ENCODE measurements at places on chromosomes 4 and X.

DNA sequence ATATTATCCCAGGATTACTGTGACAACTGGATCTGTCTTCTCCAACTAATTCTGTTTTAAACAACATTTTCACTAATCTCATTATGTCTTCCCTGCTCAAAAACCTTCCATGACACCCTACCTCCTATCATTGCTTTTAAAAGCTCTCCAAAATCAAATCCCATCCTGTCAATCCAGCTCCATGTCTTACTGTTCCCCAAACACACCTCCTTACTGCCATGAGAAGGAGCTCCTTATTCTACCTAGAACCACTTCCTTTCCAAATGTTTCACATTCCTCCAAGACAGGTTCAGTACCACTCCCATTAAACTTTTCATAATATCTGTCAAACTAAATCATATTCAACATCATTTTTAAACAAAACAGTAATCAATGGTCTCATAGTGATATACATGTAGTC, 66.9 kb upstream of the WDR17 start:
- no peak for DNase-seq
- H3K4me3 ChIP-seq = no peak overlapping the region
- no peaks in the 10 kb centered on the region for H3K36me3 ChIP-seq
- peaks cover 6% of the 10 kb centered on the region for H3K27me3 ChIP-seq
- no peak overlapping the region for H3K27ac ChIP-seq
- no peaks in the 10 kb centered on the region for H3K4me1 ChIP-seq

- no peak overlapping the region for H3K4me3 ChIP-seq
- no peak for DNase-seq
- H3K27me3 ChIP-seq = peaks cover 8% of the 10 kb centered on the region
- no peaks in the 10 kb centered on the region for H3K36me3 ChIP-seq
- no peak overlapping the region for H3K27ac ChIP-seq
These were observed 51.1 kb downstream of the C4orf51 start for GRCh38 chr4:145731028-145731427.

DNA sequence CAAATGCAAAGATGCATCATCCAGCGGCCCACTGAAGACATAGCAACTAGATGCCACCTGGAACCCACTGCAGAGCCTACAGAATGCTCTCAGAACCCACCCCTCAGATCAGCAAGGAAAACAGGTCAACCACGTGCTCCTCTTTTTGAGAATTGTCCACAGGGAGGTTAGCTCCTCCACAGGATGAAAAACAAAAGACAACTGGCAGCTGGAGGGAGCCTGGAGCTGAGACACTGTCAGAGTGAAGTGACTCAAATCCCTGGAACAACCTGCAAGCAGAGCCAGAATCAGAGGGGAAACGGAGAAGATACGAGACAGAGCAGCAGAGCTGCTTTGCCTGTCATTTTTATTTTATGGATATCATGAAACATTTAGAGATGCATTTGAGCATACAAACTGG, 277.6 kb downstream of the GASK1B start:
- no peaks in the 10 kb centered on the region for H3K4me1 ChIP-seq
- DNase-seq = no peak
- no peaks in the 10 kb centered on the region for H3K27me3 ChIP-seq
- no peak overlapping the region for H3K27ac ChIP-seq
- H3K36me3 ChIP-seq = no peaks in the 10 kb centered on the region
- H3K4me3 ChIP-seq = no peak overlapping the region

DNA sequence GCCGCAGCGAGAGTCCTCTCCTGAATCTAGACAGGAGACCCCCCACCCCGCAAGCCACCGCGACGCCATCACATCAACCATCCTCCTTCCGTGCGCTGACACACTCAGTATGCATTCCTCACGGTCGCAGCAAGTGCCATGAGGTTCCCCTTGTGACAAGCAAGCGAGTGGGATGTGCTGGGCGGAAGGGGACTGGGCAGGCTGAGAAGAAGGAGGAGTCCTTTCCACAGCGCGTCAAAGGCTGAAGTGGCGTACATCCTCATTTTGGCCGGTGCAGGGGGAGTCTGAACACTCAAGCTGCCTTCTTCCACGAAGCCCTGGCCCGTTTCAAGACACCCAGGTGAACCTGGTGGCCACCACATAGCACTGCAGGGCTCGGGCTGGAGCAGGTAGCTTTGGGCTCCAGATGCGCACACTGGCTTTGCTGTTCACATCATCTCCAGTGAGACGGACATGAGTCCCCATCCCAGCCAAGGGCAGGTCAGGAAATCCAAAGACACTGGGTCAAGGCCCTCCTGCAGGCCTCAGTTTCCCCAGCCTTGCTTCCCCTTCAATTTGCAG, 30.4 kb downstream of the CCNQ start:
- DNase-seq = no peak
- no peak overlapping the region for H3K4me3 ChIP-seq
- H3K27ac ChIP-seq = no peak overlapping the region

GRCh38 chrX:2714551-2714950, 23.5 kb downstream of the CD99 start:
- H3K27me3 ChIP-seq = no peaks in the 10 kb centered on the region
- DNase-seq = no peak
- H3K36me3 ChIP-seq = peaks cover 56% of the 10 kb centered on the region
- no peak overlapping the region for H3K4me3 ChIP-seq
- H3K4me1 ChIP-seq = peaks cover 27% of the 10 kb centered on the region
- H3K27ac ChIP-seq = no peak overlapping the region

DNA sequence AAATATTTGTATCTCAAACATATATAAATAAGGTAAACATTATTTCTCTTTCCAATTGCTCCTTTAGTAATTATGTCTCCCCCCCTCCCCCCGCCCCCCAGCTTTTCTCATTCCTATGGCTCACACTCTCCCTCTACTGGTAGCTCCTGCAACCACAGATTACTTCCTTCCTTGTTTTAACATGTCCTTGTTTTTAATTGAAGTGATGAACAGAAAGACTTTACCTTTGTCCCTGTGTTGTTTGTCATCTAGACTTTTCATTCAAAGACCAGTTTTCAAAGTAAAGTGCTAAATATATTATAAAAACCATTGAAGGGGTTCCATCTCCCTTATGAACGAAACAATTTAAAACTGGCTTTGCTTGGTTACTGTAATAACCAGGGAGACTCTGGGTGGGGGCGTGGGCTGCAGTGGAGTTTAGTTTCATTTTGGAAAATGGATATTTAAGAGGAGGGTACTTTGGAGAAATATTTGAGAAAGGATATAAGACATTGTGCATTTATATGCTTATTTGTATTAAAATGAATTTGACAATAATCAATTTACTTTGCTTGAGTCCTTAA, 352.9 kb downstream of the RAPGEF2 start:
- no peak overlapping the region for H3K27ac ChIP-seq
- H3K4me3 ChIP-seq = no peak overlapping the region
- no peak for DNase-seq
- no peaks in the 10 kb centered on the region for H3K4me1 ChIP-seq

- peaks cover 24% of the 10 kb centered on the region for H3K27me3 ChIP-seq
- no peaks in the 10 kb centered on the region for H3K36me3 ChIP-seq
- no peak overlapping the region for H3K4me3 ChIP-seq
- no peak overlapping the region for H3K27ac ChIP-seq
- DNase-seq = no peak
These were observed 4.3 kb downstream of the QRFPR start for GRCh38 chr4:121376556-121376955.

DNA sequence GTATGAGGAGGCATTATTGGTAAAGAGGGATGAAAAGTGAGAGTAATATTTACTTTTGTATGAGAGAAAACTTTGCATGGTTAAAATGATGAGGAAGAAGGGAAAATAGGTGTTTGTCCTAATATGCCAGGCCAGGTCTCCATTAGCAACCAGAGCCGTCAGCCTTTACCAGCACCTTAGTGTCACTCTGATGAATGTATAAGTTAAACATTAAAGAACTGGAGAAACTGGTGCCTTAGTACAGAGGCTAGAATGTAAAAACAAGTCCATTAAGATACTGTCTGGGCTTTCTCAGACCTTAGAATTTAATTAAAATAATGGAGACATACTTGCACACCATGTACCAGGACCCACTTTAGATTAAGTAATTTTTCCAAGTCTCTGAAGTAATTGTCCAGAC, 222.3 kb downstream of the FAM47A start:
- H3K4me1 ChIP-seq = no peaks in the 10 kb centered on the region
- H3K27ac ChIP-seq = no peak overlapping the region
- no peaks in the 10 kb centered on the region for H3K36me3 ChIP-seq
- no peak for DNase-seq
- no peak overlapping the region for H3K4me3 ChIP-seq

DNA sequence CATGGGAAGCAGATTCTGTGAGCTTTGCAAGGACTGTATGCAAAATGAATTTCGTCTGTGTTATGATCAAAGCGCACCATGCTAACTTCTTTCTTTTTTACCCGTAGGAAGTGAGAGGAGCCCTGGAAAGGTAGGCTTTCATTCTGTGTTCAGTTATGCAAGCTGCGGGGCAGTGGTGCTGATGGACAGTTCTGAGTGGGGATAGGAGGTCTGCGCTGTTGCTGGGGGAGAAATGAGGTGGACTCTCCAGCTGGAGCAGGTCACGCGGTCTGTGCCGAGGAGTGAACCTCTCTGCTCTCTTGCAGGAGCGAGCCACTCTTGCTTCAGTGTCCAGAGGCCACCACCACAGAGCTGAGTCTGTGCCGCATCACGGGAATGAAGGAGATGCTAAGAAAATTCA, 4.5 kb downstream of the TRIML1 start:
- DNase-seq = no peak
- no peaks in the 10 kb centered on the region for H3K4me1 ChIP-seq
- H3K4me3 ChIP-seq = no peak overlapping the region
- H3K27me3 ChIP-seq = no peaks in the 10 kb centered on the region
- H3K36me3 ChIP-seq = no peaks in the 10 kb centered on the region

DNA sequence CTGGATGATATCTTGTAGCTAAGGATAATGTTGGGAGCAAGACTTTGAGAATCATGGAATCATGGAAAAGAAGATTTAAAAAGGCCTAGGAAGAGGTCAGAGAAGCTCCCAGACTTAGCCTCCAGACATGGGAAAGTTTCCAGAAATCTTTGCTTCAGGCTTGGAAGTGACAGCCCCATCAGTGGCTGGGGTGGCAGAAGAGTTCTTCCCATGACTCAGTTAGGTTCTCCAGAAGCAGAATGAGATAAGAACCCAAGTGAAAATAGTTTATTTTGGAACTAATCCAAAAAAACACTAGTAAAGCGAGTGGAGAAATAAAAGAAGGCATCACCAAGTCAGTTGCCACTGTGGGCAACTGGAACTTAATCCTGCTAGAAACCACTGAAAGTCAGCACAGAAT, 506.9 kb downstream of the MID1IP1 start:
- no peak overlapping the region for H3K4me3 ChIP-seq
- DNase-seq = no peak
- no peaks in the 10 kb centered on the region for H3K27me3 ChIP-seq
- H3K27ac ChIP-seq = peak overlapping the region; percentile 93

DNA sequence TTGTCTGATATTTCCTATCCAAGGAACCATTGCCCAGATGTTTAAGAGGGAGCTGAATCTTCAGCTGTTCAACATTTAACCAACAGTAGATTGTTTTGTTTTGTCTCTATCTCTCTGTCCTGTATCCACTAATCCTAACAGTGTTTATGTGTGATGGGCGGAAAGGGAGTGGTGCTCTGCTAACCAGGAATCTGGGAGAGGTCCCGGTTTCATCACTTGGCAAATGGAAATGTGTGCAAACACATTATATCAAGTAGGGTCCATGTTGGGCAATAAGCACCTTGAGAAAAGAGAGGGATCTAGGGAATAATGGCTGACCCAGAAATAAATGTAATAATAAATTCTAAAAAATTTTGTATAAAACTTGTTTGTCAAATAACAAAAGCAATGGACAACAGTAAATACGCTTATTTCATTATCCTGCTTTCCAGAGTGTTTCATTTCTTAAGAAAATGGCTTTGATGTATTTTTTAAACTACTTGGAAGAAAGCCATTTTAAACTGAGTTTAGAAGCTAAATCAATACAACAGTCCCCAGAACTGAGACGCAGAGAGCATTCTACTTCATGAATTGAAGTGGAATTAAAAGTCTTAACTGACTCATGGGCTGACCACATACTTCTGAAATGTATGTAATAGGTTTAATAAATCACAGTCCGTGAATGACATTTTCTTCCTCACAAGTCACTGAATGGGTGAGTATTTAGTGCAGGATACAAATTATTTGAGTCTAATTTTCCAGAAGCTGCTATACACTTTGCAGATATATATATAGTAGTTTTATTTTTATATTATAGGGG, 55.8 kb downstream of the EMCN start:
- H3K4me3 ChIP-seq = no peak overlapping the region
- no peaks in the 10 kb centered on the region for H3K27me3 ChIP-seq
- H3K36me3 ChIP-seq = no peaks in the 10 kb centered on the region
- DNase-seq = no peak
- H3K27ac ChIP-seq = no peak overlapping the region

GRCh38 chrX:15221321-15221720, 48.6 kb downstream of the ASB9 start:
- DNase-seq = no peak
- H3K36me3 ChIP-seq = no peaks in the 10 kb centered on the region
- no peak overlapping the region for H3K27ac ChIP-seq
- no peaks in the 10 kb centered on the region for H3K4me1 ChIP-seq

GRCh38 chr4:2830632-2831610, 12.7 kb upstream of the ADD1 start:
- no peak overlapping the region for H3K4me3 ChIP-seq
- H3K27ac ChIP-seq = no peak overlapping the region
- H3K36me3 ChIP-seq = peaks cover 38% of the 10 kb centered on the region
- H3K27me3 ChIP-seq = no peaks in the 10 kb centered on the region
- H3K4me1 ChIP-seq = peaks cover 21% of the 10 kb centered on the region

- peaks cover 12% of the 10 kb centered on the region for H3K36me3 ChIP-seq
- H3K4me1 ChIP-seq = peaks cover 15% of the 10 kb centered on the region
- DNase-seq = no peak
- no peak overlapping the region for H3K4me3 ChIP-seq
- H3K27me3 ChIP-seq = no peaks in the 10 kb centered on the region
These were observed 36.8 kb downstream of the NSD2 start for GRCh38 chr4:1907848-1908525.

GRCh38 chr4:7808752-7809151, 130.9 kb downstream of the AFAP1 start:
- no peak for DNase-seq
- H3K36me3 ChIP-seq = no peaks in the 10 kb centered on the region
- no peaks in the 10 kb centered on the region for H3K27me3 ChIP-seq
- H3K27ac ChIP-seq = no peak overlapping the region
- H3K4me3 ChIP-seq = no peak overlapping the region
- H3K4me1 ChIP-seq = no peaks in the 10 kb centered on the region

DNA sequence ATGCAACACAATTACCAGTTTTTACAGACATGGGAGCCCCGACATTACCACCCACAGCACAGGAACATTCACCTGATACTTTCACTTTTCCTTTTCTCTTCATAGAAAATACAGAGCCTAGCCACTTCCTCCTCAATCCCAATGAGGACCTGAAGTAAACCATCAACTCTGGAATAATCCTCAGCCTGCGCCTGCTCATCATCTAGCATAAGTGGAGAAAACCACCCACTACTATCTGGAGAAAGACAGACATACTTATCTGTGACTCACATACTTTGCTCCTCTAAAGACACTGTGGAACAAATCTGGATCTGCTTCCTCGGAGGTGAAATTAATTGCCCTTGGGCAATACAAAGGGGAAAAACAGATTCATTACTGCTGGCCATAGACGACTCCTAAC, 47.8 kb downstream of the ZCCHC13 start:
- no peak overlapping the region for H3K4me3 ChIP-seq
- no peaks in the 10 kb centered on the region for H3K27me3 ChIP-seq
- H3K36me3 ChIP-seq = no peaks in the 10 kb centered on the region

GRCh38 chr4:52099860-52100461, 48.9 kb downstream of the SPATA18 start:
- no peaks in the 10 kb centered on the region for H3K36me3 ChIP-seq
- no peak overlapping the region for H3K27ac ChIP-seq
- H3K4me3 ChIP-seq = no peak overlapping the region
- H3K27me3 ChIP-seq = no peaks in the 10 kb centered on the region
- no peaks in the 10 kb centered on the region for H3K4me1 ChIP-seq
- DNase-seq = no peak
